PC-3 (cell line): ENCODE measurements at places on chromosomes 13 and 19. TPM values are rescaled to one million over a fixed set of nuclear protein-coding genes. Genes with fewer than 3 reads are reported as not detected.

GRCh38 chr13:50353651-50354415 lies 338.6 kb downstream of the KCNRG start:
- H3K4me3 ChIP-seq, result no peak overlapping the region
- no peaks in the 10 kb centered on the region for H3K27me3 ChIP-seq
- H3K4me1 ChIP-seq, result peaks cover 39% of the 10 kb centered on the region
- peak; percentile 74 for DNase-seq

DNA sequence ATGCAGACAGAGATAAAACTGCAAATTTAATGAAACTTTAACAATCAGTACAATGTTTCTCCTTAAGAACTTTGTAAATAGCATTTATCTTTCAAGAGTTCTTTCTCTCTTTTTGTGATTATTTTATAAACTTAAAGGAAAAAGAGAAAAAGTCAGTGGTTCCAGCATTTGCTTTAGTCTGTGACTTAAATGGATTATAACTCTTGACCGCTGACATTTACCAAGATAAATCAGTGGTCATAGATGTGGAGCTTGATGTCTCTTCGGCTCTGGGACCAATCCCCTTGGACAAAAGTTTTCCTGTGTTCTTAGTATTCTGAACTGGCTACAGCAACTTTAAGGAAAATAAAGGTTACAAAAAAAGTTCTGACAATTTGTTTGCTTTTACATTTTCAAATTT lies 162.6 kb downstream of the TM9SF2 start:
- no peaks in the 10 kb centered on the region for H3K27me3 ChIP-seq
- no peak for DNase-seq
- no peak overlapping the region for H3K27ac ChIP-seq
- no peaks in the 10 kb centered on the region for H3K36me3 ChIP-seq
- H3K4me3 ChIP-seq, result no peak overlapping the region
- no peaks in the 10 kb centered on the region for H3K4me1 ChIP-seq

DNA sequence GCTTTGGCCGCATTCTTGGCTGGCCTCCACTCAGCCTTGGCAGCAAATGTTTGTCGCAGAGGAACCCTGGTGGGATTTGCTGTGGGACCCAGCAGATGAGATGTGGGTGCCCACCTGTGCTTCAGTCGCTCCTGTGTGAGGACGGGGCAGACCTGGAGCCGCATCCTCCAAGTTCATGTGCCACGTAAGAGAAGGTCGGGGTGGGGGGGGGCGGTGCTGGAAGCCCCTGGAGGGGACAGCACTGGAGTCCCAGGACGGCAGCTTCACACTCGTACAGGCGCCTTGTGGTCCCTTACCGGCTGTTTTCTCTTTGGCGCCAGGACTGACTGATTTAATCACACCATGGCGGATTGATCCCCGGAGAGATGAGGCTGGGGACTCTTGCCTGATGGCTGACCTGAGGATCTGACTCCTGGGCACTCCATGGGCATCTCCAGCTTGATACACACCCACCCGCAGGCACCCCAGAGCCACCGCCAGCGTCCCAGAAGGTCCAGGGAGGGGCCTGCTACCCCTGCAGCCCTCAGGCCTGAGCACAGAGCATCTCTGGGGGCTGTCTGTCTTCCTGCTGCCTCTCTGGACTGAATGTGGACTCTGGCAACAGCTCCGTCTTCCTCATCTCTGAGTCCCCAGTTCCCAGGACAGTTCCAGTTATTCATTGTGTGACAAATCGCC lies 10.0 kb upstream of the GRTP1 start:
- no peaks in the 10 kb centered on the region for H3K27me3 ChIP-seq
- H3K36me3 ChIP-seq, result no peaks in the 10 kb centered on the region
- H3K27ac ChIP-seq, result no peak overlapping the region
- no peak for DNase-seq
- H3K4me3 ChIP-seq, result no peak overlapping the region
- H3K4me1 ChIP-seq, result no peaks in the 10 kb centered on the region

- no peak overlapping the region for H3K4me3 ChIP-seq
- peaks cover 25% of the 10 kb centered on the region for H3K4me1 ChIP-seq
- 0 out of 2 replicates have a peak, but pooled peaks cover 2% of the 10 kb centered on the region for H3K27me3 ChIP-seq
Observed at GRCh38 chr19:8206147-8207087, 2.8 kb upstream of the CERS4 start.

GRCh38 chr19:58038688-58039204 lies 4.9 kb downstream of the ZSCAN1 start:
- no peaks in the 10 kb centered on the region for H3K4me1 ChIP-seq
- H3K27ac ChIP-seq, result no peak overlapping the region
- DNase-seq, result no peak
- no peaks in the 10 kb centered on the region; the same call in 1 of the 2 replicates for H3K36me3 ChIP-seq
- no peaks in the 10 kb centered on the region for H3K27me3 ChIP-seq
- no peak overlapping the region for H3K4me3 ChIP-seq

DNA sequence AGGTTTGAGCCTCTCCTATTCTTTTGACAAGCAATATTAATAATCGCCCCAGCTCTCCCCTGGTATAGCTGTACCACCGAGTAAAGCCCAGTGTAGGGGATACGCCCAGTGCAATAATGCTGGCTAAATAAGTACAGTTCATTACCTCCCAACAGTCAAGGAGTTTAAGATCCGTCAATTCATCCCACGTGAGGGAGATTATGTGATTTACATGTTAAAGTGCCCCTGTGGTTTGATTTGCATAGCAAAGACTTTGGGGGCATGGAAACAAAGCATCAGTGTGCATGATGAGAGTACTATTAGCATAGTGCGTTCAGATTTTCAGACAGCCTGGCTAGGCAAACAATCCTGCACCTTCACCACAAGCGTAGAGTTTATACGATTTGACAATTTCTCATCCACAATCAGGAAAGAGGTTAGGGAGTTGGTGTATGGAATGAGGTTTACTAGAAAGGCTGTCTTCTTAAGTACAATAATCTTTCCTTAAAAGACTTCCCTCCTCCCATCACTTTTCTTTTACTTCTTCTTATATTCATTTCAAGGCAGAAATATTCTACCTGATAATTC lies 754.0 kb downstream of the DIAPH3 start:
- H3K36me3 ChIP-seq, result no peaks in the 10 kb centered on the region
- no peak for DNase-seq
- no peak overlapping the region for H3K4me3 ChIP-seq
- H3K27ac ChIP-seq, result no peak overlapping the region
- no peaks in the 10 kb centered on the region for H3K27me3 ChIP-seq
- H3K4me1 ChIP-seq, result no peaks in the 10 kb centered on the region

The MBD3L2 gene
- not detected in 2 replicates for total RNA-seq

The ZSWIM4 gene
- total RNA-seq, result 8.0 and 11.4 TPM in 2 replicates

DNA sequence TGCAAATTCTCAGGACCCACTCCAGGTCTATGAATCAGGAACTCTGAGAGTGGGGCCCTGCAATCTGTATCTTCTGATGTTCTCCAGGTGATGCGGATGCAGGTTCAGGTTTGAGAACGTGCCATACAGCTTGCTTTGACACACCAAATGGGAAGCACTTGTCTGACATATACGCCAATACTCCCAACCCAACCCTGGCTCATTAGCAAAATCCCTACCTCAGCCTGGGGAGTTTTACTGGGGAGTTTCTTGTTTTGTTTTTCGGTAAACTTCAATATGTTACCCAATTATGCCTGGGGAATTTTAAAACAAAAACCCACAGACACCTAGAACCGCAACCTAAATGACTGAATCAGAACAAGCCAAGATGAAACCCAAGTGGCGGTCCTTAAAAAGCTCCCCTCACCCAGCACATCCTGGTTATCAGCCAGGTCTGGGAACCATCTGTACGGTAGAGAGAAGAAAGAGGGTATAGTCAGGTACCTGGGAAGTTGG lies 41.2 kb downstream of the ABCC4 start:
- H3K36me3 ChIP-seq, result no peaks in the 10 kb centered on the region
- DNase-seq, result no peak
- H3K27ac ChIP-seq, result no peak overlapping the region
- peaks cover 19% of the 10 kb centered on the region for H3K4me1 ChIP-seq

GRCh38 chr19:17967257-17968051 lies 547 bp downstream of the KCNN1 start:
- no peak for DNase-seq
- no peaks in the 10 kb centered on the region for H3K27me3 ChIP-seq
- no peak overlapping the region for H3K27ac ChIP-seq
- H3K4me1 ChIP-seq, result no peaks in the 10 kb centered on the region

- no peak for DNase-seq
- no peak overlapping the region for H3K4me3 ChIP-seq
- no peaks in the 10 kb centered on the region for H3K27me3 ChIP-seq
- no peaks in the 10 kb centered on the region for H3K4me1 ChIP-seq
Observed at GRCh38 chr13:34257966-34258365, 440.0 kb downstream of the RFC3 start.

The CPT1C gene
- 11.5 and 13.6 TPM in 2 replicates for total RNA-seq

The TUBA3C gene
- not detected in 2 replicates for total RNA-seq

GRCh38 chr19:48737360-48737998 lies 2.9 kb downstream of the RASIP1 start:
- no peak for DNase-seq
- H3K4me1 ChIP-seq, result no peaks in the 10 kb centered on the region; the same call in 1 of the 2 replicates
- H3K4me3 ChIP-seq, result no peak overlapping the region
- no peaks in the 10 kb centered on the region for H3K36me3 ChIP-seq

The CLC gene
- total RNA-seq, result not detected in 2 replicates

GRCh38 chr19:50759886-50760285 lies 10.4 kb upstream of the GPR32 start:
- no peak overlapping the region for H3K4me3 ChIP-seq
- no peaks in the 10 kb centered on the region for H3K4me1 ChIP-seq
- H3K36me3 ChIP-seq, result no peaks in the 10 kb centered on the region
- peaks cover 13% of the 10 kb centered on the region for H3K27me3 ChIP-seq

DNA sequence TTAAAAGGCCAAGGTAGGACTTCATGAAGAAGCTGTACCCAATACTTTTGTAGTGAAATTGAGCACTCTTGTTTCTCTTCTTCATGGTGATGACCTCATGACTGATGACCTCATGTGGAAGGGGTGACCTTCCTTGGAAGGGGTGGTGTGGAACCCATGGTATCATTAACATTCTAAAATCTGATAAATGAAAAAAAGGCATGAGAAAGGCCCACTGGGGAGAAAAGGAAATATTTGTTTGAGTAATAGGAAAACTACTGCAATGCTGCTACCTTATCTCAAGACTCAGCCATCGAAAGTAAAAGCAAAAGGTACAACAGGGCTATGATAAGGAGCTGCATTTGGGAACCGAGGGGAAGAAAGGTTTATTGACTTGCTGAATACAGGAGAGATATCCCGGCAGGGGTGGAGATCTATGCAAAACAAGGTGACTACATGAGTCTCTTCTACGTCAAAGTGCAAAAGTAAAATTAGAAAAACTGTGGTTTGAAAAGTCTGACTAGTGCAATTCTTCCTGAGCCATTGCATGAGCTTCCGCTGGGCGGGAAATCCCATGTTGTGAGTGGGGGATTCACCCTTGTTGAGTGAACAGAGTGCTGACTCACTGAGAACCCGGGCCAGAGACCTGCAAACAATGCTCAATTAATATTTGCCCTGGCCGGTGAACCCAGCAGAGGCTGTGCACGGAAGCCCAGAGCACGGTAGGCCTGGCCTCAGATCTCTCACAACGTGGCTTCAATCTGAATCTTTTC lies 138.9 kb upstream of the RFC3 start:
- H3K4me1 ChIP-seq, result peaks cover 30% of the 10 kb centered on the region
- H3K4me3 ChIP-seq, result peak overlapping the region; percentile 46
- peak; percentile 90 for DNase-seq
- H3K27ac ChIP-seq, result peak overlapping the region; percentile 96
- no peaks in the 10 kb centered on the region for H3K27me3 ChIP-seq

DNA sequence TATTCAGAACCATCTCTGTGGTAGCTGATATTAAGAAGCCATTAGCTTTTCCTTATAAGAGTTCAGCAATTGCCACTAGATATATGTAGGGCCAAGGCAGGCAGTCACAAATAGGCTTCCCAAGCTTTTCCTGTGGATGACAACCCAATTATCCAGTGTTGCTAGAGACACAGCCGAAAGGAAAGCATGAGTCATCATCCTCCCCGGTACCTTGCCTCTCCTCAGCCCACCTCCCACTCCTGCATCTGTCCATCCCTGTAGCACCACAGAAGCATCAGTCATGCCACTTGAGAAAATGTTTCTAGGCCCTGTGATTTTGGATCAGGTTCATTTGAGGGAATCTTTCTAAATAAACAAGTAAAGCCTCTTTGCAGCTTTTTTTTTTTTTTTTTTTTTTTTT lies 204.3 kb downstream of the DNAJC15 start:
- H3K36me3 ChIP-seq, result no peaks in the 10 kb centered on the region
- peaks cover 12% of the 10 kb centered on the region for H3K4me1 ChIP-seq
- no peak overlapping the region for H3K27ac ChIP-seq
- H3K4me3 ChIP-seq, result no peak overlapping the region

GRCh38 chr13:32253911-32254399 lies 61.2 kb downstream of the ZAR1L start:
- peaks cover 22% of the 10 kb centered on the region for H3K4me1 ChIP-seq
- H3K36me3 ChIP-seq, result no peaks in the 10 kb centered on the region
- H3K27me3 ChIP-seq, result no peaks in the 10 kb centered on the region
- H3K4me3 ChIP-seq, result peak overlapping the region; percentile 62
- no peak for DNase-seq
- no peak overlapping the region for H3K27ac ChIP-seq

The MAMSTR gene
- total RNA-seq, result 0.18 and 0.40 TPM in 2 replicates
